ENCODE measurements at places on chromosomes 1 and 21.

- no peak for DNase-seq
Observed at GRCh38 chr21:33036430-33037162, 10.9 kb downstream of the OLIG2 start.

- no peak for DNase-seq
Observed at GRCh38 chr1:207076181-207076955, 12.3 kb upstream of the C4BPB start.

DNA sequence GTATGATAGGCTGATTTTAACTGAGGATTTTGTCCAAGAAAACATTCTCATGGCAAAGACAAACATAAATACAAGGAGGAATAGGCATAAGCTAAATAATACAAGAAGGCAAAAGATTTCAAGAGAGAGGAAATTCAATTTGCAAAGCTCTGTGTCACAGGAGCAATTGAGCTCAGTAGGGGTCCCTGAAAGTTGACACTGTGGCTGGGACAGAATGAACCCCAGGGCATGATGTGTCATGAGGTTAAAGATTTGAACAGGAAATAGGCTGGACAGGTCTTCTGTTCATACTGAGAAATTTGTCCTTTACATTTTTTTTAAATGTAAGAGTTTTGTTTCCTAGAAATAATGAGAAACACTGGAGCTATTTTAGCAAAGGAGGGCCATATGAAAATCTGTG is 555.4 kb upstream of the NEGR1 start:
- DNase-seq, result no peak

DNA sequence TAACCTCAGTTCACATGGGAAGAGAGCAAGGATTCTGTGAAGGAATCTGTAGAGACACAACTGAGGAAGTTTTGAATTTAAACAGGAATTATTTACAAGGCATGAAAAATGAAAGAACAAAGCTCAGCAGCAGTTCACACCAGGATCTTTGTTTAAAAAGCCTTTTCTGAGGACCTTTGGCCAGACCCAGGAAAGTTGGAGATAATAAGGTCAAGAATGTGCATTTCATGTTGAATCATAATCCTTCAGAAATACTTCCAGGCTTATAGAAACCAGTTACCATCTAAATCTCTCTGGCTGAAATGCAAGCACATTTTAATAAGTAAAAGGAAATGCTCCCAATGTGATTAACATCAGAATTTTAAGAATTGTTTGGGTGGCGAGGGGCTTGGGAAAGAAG is 2.7 kb downstream of the CLIC6 start:
- no peak for DNase-seq

DNA sequence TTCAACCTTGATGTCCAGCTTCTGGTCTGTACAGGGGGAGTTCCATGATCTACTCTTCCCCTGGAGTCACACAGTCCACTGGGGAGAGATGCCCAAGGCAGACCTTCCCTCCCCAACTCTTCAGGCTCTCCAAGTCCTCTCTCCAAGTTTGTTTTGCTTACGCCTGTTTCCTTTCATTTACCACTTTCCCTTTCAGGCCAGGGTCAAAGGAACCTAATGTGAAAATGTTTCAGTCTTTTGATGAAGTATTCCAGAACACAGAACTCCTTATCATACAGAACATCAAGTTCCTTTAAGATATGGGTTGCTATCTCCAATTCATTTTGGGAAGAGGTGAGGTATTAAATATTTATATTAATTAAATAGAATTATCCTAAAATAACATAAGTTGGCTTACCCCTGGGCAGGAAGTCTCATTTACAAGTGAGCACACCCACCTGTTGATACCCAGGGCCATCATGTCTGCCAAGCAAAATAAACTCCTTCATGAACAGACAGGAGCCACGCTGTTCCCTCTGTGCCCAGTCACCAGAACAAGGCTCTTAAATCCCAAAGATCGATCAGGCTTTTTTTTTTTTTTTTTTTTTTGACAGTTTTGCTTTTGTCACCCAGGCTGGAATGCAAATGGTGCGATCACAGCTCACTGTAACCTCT is 82.2 kb upstream of the LYST start:
- no peak for DNase-seq

DNA sequence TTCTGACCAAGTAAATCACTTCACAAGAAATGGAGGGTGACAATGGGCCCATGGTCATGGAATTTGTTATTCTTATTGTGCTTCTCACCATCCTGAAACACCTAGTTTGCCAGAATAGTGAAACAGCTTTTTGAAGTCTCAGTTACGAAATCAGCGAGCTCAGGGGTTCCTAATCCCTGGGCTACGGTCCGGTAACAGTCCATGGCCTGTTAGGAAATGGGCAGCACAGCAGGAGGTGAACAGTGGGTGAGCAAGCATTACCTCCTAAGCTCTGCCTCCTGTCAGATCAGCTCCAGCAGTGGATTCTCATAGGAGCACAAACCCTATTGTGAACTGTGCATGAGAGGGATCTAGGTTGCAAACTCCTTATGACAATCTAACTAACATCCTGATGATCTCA is 1356.3 kb downstream of the KCNT2 start:
- no peak for DNase-seq

GRCh38 chr1:232589812-232590743 is 39.9 kb downstream of the SIPA1L2 start:
- DNase-seq, result no peak

DNA sequence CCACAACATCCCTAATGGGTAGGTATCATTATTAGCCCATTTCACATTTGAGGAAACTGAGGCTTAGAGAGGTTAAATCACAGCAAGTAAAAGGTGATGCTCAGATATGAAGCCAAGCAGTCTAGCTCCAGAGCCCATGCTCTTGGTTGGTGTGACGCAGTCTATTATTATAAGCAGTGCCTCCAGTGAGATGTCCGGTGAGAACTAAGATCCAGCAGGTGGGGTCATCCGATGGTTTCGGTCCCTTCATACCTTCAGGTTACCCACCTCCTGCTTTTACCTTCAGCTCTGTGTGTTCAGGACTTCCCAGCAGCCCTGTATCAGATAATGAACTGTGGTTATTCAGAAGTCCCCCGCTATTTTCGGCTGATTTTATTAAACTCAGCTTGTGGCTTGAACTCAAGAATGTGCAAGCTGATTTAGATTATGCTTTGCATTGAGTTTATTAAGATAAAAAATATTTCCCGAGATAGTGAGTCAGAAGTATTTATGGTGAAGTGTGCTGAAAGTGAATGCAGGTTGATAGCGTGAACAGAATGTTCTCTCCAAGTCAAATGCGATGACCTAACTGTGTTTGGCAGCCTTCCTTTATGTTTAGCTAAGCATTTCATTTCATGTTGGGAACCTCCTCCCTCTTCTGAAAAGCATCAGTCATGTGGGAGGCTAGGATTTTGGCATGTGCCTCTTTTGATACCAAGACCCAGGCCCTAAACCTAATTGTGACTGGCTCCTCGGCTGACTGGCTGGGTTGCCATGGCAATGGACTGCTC is 160.9 kb upstream of the UBE2U start:
- DNase-seq, result no peak

DNA sequence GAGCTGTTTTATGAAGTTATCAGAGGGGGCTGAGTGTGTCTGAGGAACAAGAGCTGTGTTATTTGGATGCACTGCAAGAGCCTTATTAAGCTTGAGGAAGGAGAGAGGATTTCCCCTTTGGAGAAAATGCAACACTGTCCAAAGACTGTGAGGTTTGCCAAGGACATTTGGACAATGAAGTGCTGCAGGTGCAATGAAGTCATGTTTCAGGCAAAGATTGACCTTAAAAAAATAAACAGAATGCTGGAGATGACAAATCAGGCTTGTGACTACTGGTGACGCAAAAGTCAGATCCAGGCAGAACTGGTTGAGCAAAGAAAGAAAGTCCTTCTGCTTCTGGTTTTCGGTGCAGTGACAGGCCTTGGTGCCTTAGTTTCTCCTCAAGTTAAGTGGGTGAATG is 125.2 kb upstream of the KIAA0040 start:
- no peak for DNase-seq

GRCh38 chr1:224816062-224816461 is 113.4 kb upstream of the DNAH14 start:
- no peak for DNase-seq

DNA sequence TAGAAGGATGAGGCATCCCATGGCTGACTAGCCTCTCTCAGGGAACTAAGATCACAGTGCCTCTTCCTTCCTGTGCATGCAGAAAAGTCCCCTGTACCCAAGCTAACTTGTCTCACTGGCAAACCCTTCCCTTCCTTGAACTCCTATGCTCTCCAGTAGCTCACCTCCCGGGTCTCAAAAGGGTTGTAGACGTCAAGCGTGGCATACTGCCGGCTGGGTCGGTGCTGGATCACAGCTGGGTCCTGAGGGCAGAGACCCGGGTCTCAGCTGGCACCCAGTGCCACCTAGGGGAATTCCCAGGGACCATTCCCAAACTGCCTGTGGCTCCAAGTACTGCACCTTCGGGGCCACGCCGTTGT is 688 bp downstream of the SCAMP3 start:
- peak; percentile 30 for DNase-seq

GRCh38 chr1:111967886-111968285 is 21.6 kb downstream of the KCND3 start:
- DNase-seq, result no peak

DNA sequence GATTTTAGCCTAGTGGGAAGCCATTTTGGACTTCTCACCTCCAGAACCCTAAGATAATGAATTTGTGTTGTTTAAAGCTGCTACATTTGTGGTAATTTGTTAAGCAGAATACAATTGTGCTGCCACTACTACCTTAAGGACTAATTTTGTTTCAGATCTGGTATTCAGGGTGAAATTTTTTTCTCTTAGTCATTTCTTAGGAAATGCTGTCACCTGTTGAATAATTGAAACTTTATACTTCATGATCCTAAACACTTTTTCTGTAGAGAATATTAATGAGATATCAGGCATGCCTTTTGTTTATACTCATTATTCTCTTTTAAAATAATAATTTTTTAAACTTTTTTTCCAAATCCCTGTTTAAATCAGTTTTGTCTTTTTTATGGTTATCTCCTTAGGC is 246.8 kb downstream of the TGFB2 start:
- no peak for DNase-seq

DNA sequence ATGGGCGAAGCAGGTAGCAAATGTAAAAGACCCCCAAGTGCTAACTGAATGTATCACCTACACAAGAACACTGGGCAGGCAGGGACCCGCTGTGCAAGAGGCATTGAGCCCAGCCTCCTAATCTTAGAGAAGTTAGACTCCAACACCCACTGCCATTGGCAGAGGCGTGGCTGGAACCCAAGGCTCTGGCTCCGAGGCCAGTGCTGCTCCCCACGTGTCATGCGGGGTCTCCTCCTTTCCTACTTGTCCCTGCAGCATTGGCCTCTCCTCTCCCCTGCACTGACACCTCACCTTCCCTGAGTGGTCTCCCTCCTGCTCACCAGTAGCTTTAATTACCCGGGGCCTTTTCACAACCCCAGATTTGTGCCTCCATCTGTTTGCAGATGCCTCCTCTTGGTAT is 107.0 kb downstream of the GALNT2 start:
- no peak for DNase-seq

GRCh38 chr1:247557926-247558674 is 9.2 kb downstream of the GCSAML start:
- no peak for DNase-seq

GRCh38 chr1:1783320-1783719 is 5.0 kb upstream of the NADK start:
- DNase-seq, result no peak

DNA sequence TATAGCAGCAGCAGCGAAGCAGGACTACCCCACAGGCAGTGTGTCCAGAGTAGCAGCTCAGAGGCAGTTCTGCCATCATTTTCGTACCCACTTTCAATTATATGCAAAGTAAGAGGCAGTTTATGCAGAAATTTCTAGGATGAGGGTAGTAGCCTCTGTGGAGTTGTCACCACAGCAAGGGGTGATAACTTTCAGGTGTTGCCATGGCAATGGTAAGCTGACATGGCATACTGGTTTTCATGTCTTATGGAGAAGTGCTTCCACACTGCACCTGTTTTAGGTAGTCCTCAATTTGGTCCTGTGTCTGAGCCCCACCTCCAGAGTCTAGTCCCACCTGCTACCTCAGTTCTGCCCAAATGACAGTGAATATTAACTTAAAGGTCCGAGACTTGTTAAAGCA is 133.3 kb upstream of the SYT6 start:
- no peak for DNase-seq

- DNase-seq, result no peak
Observed at GRCh38 chr1:166627558-166627957, 211.7 kb upstream of the POGK start.

DNA sequence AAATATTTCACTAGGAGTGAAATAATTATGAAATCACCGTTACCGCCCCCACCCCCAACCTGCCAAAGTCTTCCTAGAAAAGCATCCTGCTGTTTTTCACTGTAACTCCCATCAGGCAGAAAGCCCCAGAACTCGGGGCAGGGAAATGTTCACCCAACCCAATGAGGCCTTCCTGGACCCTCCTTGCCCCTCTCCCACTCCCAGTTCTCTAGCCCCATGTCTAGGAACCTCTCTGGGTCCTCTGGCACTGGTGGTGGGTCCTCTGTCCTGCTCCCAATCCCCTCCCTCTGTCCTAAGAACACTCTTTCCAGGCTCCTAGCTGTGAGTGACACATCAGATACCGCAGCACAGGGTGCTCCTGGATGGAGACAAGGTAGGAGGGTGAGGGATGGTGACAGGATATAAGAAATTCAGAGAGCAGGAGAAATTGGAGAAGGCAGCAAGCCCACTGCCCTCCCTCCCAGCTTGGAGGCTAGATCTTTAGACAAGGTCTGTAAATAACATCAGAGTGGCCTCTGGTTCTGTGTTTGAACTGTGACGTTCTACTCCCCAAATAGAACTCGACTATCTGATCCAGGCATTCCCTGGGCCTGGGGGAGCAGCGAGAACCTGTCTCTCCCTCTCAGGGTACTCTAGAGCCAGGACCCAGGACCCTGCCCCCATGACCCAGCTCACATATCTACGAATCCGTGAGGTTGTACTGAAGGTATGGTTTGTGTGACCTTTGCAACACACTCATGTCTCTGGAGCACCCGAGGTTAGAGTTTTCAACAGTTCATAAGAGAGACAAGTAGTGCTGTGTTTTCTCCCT is 23.3 kb upstream of the BTG2 start:
- DNase-seq, result no peak

DNA sequence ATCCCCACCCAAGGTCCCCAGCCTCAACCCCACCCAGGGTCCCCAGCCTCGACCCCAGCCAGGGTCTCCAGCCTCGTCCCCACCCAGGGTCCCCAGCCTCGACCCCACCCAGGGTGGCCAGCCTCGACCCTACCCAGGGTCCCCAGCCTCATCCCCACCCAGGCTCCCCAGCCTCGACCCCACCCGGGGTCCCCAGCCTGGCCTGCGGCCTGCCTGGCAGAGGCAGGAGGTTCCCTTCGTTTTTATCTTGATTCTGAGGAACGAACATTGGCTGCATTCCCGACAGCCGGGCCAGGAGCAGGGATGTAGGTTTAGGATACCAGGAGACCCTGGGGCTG is 3.4 kb upstream of the PDE9A start:
- DNase-seq, result no peak

- DNase-seq, result no peak
Observed at GRCh38 chr1:85599076-85599491, 18.5 kb downstream of the CCN1 start.

DNA sequence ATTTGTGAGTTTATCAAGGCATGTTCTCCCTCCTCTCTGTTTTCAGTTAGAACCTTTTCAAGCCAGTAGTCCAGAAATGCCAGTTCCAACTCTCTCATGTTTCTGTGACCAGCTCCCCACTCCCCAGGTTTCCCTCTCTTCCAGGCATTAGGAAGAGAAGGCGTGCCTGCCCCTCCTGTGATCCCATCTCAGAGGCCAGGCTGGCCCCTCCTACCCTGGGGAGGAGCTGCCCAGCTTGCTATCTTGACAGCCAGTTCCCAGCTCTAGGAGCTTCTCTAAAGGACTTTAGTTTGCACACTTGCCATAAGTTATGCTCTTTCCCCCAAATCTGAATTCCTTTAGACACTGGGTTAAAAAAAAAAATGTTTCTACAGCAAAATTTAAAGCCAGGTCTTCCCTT is 8.9 kb downstream of the HYI start:
- no peak for DNase-seq

- no peak for DNase-seq
Observed at GRCh38 chr1:9848022-9848421, 24.3 kb upstream of the CLSTN1 start.

All from stimulated activated CD4-positive, alpha-beta T cell treated with anti-CD3 and anti-CD28 coated beads, Interleukin-4, amount 100 ng/mL, for 24 hours (primary cell).